ENCODE measurements at places on chromosomes 7 and 10.

DNA sequence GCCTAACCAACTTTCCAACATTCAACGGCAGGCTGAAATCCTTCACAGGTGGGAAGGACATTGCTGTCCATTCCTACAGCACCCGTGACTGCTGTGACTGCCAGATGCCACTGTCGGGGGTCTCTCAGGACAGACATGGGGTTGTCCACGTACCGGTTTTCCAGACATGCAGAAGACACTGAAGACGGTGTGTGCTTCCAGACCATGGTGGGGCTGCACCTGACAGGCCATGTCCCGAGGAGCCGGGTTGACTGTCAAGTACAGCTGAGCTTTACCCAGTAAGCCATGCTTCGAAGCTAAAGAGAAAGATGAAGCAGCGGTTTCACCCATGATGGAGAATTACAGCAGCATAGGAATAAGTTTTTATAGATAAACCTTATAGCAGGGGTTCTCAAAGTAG is 70.9 kb downstream of the PKD1L1 start:
- DNase-seq = no peak

DNA sequence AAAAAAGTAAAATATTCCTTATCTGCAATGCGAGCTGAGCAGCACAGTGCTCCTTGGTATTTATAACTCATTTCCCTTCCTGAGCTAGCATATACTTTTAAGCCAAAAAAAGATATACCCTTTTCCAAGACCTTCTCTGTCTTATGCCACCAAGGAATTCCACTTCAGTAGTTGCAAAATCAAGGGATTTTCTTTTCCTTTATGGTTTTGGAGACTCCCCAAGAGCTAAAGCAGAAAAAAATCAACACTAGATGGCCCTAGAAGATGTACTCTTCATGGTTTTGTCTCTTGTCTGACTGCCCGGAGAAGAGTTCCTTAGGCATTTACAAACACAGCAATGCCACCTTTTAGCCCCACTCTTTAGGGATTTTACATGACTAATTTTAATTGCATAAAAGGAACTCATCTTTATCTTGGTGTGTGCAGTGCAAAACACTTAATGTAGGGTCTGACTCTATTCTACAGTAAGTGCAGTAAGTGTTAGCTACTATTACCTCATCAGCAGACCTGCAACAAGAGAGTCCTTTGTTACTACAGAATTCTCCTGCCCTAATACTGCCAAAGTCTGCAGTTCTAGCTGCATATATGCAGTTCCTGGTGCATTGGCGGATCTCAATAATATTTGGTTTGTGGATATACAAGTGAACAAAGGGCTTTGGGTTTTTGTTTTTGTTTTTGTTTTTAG is 443.3 kb downstream of the GFRA1 start:
- peak; percentile 55 for DNase-seq

DNA sequence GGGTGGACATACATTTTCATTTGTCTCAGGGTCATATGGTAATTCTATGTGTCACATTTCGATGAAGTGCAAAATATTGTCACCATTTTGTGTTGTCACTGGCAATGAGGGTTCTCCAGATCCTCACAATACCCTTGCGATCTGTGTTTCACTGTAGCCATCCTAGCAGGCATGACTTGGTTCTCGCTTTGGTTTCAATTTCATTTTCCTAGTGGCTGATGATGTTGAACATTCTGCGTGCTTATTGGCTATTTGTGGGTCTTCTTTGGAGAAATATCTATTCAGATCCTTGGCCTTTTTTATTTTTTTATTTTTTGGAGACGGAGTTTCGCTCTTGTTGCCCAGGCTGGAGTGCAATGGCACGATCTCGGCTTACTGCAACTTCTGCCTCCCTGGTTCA is 24.8 kb upstream of the MNX1 start:
- DNase-seq = no peak

DNA sequence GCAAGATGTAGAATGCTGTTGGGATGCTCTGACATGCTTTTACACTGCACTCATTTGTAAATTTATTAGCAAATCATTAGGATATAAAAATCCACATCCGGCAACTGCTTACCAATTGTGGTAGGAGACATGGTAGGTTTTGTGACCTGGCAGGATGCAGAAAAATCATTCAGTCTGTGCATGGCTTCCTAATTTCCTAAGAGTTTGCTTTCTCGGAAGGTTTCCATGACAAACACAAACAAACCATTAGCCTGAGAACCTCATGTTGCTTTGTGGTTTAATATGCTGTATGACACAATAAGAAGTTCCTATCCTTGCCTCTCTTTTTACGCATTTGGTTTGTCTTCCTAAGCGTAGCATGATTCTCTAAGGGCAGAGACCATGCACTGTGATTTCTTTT is 14.7 kb upstream of the LMBR1 start:
- DNase-seq = peak; percentile 51

- DNase-seq = no peak
Measured at GRCh38 chr7:66069732-66070131, 5.9 kb upstream of the ASL start.

- no peak for DNase-seq
Measured at GRCh38 chr7:98360221-98361130, 40.4 kb downstream of the BAIAP2L1 start.

GRCh38 chr7:105875505-105875904 is 894 bp downstream of the ATXN7L1 start:
- no peak for DNase-seq

GRCh38 chr7:24732646-24733413 is 24.4 kb downstream of the GSDME start:
- no peak for DNase-seq
